ENCODE measurements at places on chromosomes 7 and 10. TPM values are rescaled to one million over a fixed set of nuclear protein-coding genes. Genes with fewer than 3 reads are reported as not detected.

TFPI2 gene
- total RNA-seq, result not detected

SPOCK2 gene
- 3.4 TPM for total RNA-seq

DNA sequence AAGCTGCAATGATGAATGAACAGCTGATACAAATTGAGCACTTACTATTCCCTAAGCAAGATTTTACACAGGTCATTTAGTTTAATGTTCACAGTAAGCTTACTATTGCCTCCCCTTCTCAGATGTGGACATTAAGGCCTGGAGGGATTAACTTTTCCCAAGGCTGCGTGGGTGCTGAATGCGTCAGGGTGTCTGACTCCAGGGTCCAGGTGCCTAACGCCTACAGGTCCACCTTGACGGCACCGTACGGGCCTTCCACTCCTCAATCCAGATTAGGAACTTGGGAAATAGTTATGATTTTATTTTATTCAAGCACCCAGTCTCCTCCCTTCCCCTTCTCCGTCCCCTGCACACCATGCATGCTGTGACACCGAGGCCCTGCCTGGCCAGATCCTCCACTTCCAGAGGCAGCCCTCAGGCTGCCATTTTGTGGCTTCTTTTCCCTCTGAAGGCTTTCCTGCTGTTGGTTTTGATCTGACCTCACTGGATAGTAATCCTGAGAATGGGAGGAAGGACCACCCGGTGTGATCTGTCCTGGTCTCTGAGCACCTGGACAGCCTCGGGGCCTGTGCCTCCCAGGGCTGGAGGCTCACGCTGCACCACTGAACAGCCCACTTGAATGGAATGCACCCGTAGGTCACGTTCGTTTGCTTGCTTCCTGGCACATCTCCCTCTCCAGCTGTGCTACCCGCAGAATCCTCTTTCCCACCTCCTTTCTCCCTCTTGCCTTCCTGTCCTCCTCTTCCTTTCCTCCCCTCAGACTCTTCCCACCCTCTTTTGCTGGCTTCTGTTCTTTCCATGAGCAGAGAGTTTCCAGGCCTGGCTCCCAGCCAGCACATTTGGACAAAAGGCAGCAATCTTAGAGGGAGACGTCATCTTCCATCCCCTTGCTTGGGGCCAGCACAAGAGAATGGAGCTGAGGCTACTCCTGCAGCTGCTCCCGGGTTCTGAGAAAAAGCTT lies 14.4 kb downstream of the DENND2A start:
- peak overlapping the region; percentile 69 for H3K27ac ChIP-seq
- DNase-seq, result peak; percentile 81
- no peak overlapping the region for H3K4me3 ChIP-seq
- no peaks in the 10 kb centered on the region for H3K27me3 ChIP-seq
- peaks cover 9% of the 10 kb centered on the region for H3K4me1 ChIP-seq

DNA sequence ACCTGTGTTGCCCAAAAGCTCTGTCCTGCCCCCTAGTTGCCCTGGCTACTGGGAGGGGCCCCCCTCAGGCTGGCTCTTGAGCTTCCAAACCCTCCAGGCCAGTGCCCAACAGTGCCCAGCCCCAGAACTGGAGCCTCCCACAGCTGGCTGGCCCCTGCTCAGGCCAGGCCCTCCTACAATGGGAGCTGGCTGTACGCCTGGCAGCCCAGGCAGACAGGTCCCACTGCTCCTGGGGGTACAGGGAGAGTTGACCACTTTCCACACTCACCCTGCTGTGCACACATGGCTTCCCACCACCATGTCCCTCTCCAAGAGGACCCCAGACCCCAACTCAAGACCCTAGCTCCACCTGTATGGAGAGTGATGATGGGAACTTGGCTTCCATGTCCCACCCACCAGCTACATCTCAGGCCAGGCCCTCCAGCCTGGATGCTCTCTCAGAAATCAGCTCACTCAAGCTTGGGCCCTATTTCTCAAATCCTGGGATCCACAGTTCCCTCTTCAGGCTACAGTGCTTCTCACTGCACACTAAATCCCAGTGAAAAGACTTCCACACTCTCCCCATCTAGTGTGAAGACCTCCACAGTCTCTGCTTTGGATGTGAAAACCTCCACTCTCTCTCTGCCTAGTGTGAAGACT lies 92.6 kb downstream of the OAT start:
- H3K27ac ChIP-seq, result no peak overlapping the region
- no peaks in the 10 kb centered on the region for H3K36me3 ChIP-seq
- H3K4me1 ChIP-seq, result no peaks in the 10 kb centered on the region
- no peak overlapping the region for H3K4me3 ChIP-seq

AKR1C8 gene
- not detected for total RNA-seq

- no peaks in the 10 kb centered on the region for H3K27me3 ChIP-seq
- H3K27ac ChIP-seq, result no peak overlapping the region
- DNase-seq, result no peak
Measured at GRCh38 chr10:82653244-82654155, 778.5 kb downstream of the NRG3 start.

IDI2 gene
- 204 TPM for total RNA-seq

DNA sequence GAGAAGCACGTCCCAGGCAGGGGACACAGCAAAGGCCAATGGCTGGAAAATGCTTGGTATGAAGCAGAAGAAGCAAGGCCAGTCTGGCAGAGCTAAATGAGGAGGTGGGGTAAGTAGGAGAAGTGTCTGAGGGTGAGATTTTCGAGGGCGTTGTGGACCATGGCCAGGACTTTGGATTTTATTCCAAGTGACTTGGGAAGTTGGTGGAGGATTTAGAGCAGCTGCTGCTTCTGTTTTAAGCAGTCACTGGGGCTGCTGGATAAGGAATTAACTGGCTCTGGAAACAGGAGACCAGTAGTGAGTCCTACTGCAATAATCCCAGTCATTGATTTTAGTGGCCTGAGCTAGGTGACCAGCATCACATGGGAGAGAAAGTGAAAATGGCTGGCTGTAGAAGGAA lies 67.6 kb upstream of the GSDME start:
- no peak overlapping the region for H3K4me3 ChIP-seq
- H3K27ac ChIP-seq, result no peak overlapping the region
- H3K4me1 ChIP-seq, result peaks cover 23% of the 10 kb centered on the region
- no peaks in the 10 kb centered on the region for H3K36me3 ChIP-seq
- no peak for DNase-seq
- no peaks in the 10 kb centered on the region for H3K27me3 ChIP-seq

DNA sequence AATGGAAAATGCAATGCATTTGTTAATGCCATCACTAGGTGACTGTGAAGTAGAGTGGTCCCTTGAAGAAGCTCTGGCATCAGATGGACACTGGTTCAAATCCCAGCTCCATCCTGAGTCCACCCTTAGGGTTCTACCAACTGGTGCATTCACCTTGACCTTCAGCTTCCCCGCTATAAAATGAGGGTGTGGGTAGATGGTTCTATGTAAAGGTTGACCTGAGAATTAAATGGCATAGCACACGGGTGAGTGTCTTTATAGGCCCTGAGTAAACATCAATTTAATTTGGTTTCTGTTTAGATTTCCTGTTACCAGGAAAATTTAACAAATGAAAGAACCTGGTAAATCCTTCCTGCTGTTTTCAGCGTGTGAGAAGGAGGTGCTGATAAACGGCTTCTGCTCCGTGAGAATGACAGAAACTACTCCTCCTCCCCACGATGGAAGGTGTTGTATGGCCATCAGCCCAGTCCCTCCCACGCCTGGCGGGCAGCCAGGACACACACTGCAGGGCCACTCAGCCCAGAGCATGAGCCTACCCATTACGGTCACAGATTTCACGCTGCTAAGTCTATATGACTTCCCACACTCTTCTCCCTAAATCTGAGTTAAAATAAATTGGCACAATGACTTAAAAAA lies 210.1 kb downstream of the TNS3 start:
- H3K4me3 ChIP-seq, result no peak overlapping the region
- peaks cover 15% of the 10 kb centered on the region for H3K36me3 ChIP-seq
- H3K27ac ChIP-seq, result no peak overlapping the region
- peaks cover 36% of the 10 kb centered on the region for H3K4me1 ChIP-seq
- no peaks in the 10 kb centered on the region for H3K27me3 ChIP-seq

GRCh38 chr7:8015100-8015745 lies 46.6 kb downstream of the GLCCI1 start:
- H3K4me3 ChIP-seq, result no peak overlapping the region
- H3K27me3 ChIP-seq, result no peaks in the 10 kb centered on the region
- no peak overlapping the region for H3K27ac ChIP-seq
- H3K4me1 ChIP-seq, result no peaks in the 10 kb centered on the region
- H3K36me3 ChIP-seq, result no peaks in the 10 kb centered on the region

LRRD1 gene
- total RNA-seq, result not detected

DNA sequence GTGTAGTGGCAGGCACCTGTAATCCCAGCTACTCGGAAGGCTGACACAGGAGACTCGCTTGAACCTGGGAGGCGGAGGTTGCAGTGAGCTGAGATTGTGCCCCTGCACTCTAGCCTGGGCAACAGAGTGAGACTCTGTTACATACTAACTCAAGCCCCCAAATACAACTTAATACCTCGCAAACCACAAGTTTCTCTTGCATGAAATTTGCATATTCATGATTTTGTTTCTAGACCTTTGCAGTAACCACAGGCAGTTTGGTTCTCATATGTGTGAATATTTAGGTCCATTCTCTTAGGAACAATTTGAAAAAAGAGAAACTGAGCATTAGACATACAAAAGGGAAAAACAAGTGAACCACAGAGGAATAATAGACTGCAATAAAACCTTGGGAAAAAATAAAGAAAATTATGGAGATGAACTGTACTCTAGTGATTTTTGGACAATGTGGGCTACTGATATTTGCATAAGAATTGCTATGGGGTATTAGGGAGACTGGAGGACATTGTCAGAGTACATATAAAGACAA lies 77.0 kb downstream of the ZNF277 start:
- H3K4me3 ChIP-seq, result no peak overlapping the region
- H3K4me1 ChIP-seq, result no peaks in the 10 kb centered on the region
- DNase-seq, result no peak
- H3K27ac ChIP-seq, result no peak overlapping the region
- H3K27me3 ChIP-seq, result no peaks in the 10 kb centered on the region

ADARB2 gene
- 0.07 TPM for total RNA-seq

GRCh38 chr10:28778524-28778923 lies 101.2 kb downstream of the BAMBI start:
- no peaks in the 10 kb centered on the region for H3K36me3 ChIP-seq
- H3K4me1 ChIP-seq, result no peaks in the 10 kb centered on the region
- DNase-seq, result no peak
- H3K27me3 ChIP-seq, result no peaks in the 10 kb centered on the region
- H3K27ac ChIP-seq, result no peak overlapping the region
- no peak overlapping the region for H3K4me3 ChIP-seq

DNA sequence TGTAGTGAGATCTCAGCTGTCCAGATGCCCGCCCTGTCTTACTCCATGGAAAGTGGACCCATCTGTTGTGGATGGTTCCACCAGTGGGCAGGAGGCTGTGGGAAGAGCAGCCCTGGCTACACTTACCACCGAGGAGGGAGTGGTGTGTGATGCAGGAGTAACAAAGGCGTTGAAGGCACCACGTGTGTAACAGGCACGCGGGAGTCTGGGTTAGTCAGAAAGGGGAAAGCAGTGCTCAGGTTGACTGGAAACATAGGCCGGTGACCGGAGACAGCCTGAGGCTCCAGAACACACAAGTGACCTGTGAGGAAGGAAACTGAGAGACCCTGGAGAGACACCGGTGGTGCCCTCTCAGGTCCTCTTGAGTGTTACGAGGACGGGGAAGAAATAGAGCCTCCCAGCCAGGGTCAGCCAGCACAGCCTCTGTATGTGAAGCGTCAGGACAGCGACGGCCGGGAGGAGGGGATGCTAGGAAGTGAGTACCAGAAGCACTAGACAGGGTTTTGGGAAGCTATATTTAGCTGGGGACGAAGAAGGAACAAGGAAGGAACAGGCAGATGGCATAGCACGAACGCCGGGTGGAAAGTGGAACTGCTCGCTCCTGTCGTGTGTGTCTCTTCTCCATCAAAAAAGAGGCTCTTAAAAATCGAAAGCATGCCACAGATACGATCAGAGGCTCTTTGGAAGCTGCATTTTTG lies 51.7 kb downstream of the DAGLB start:
- H3K27ac ChIP-seq, result peak overlapping the region; percentile 73
- H3K4me3 ChIP-seq, result no peak overlapping the region
- no peaks in the 10 kb centered on the region for H3K27me3 ChIP-seq
- no peak for DNase-seq

DNA sequence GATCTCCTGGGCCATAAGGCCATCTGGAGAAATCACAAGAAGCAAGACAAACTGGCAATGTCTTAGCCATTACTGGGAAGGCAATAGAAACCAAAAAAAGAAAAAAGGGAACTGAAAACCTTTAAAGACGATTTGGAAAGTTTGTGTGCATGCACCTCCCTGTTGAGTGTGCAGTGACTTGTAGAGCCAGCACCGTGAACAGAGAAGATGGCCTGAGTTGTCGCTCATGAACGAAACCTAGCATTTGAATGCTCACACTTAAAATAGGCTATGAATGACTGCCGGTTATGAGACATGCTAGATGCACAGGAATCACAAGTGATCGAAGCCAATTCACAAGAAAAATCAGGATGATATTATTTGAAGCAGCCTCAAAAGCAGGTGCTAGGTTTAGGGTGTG lies 151.3 kb upstream of the ADO start:
- DNase-seq, result no peak
- no peaks in the 10 kb centered on the region for H3K27me3 ChIP-seq
- no peak overlapping the region for H3K4me3 ChIP-seq
- H3K4me1 ChIP-seq, result no peaks in the 10 kb centered on the region
- H3K27ac ChIP-seq, result no peak overlapping the region
- no peaks in the 10 kb centered on the region for H3K36me3 ChIP-seq

LIPN gene
- not detected for total RNA-seq

DNA sequence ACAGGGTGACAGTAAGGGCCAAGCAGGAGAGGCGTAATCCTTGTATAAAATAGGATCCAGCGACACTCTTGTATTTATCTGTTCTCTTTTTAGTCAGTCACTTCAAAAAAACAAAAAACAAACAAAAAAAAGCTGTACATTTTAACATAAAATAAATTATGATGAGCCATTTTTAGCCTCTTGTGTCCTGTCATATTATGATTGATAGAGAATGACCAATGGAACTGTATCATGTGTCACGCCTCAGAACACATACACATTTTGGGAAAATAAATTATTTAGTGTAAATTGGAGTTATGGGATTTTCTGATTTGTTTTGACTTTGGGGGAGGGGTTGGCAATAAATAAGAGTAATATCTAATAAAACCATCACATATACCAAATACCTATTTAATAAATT lies 79.3 kb upstream of the SAMD8 start:
- peaks cover 19% of the 10 kb centered on the region for H3K4me1 ChIP-seq
- DNase-seq, result no peak
- no peaks in the 10 kb centered on the region for H3K36me3 ChIP-seq
- no peak overlapping the region for H3K27ac ChIP-seq

OR13A1 gene
- total RNA-seq, result not detected

PODXL gene
- 21.3 TPM for total RNA-seq

DNA sequence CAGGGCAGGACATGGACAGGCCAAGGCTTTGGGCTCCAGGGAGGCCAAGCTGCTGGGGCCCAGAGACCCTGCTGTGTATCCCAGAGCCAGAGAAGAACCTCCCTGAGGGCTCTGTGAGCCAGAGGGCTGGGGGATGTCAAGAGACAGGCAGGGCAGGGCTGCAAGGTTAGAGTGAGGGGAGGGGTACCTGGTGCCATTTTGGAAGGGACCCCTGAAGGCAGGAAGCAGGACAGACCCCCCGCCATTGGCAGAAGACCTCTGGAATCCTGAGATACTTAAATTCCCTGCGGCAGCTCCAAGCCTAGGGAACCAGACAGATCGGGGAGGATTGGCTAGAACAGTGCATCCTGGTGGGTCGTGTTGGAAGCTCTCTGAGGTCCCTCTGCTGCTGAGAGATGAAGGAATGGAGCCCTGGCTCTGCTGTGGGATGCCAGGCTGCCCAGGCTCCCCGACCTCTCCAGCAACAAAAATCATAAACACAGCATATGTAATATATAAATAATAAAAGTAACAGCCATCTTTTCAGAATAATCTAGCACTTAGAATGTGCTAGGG lies 75.0 kb downstream of the LHPP start:
- no peak overlapping the region for H3K4me3 ChIP-seq
- H3K36me3 ChIP-seq, result no peaks in the 10 kb centered on the region
- no peaks in the 10 kb centered on the region for H3K27me3 ChIP-seq
- H3K27ac ChIP-seq, result no peak overlapping the region
- H3K4me1 ChIP-seq, result peaks cover 15% of the 10 kb centered on the region
- no peak for DNase-seq

TMEM196 gene
- not detected for total RNA-seq

AGAP9 gene
- 1.2 TPM for total RNA-seq
